ENCODE measurements at places on chromosomes 3 and 15. TPM values are rescaled to one million over a fixed set of nuclear protein-coding genes. Genes with fewer than 3 reads are reported as not detected.

KBTBD12 gene
- not detected for total RNA-seq

ATP10A gene
- 5.0 TPM for total RNA-seq

EPHB3 gene
- 23.1 TPM for total RNA-seq

PROS1 gene
- 5.8 TPM for total RNA-seq

HTR3E gene
- total RNA-seq = not detected

GRCh38 chr15:81548365-81549130, 174.5 kb upstream of the TMC3 start:
- H3K36me3 ChIP-seq = no peaks in the 10 kb centered on the region
- H3K27ac ChIP-seq = no peak overlapping the region
- peak; percentile 40 for DNase-seq
- no peak overlapping the region for H3K4me3 ChIP-seq

PLS1 gene
- total RNA-seq = 20.1 TPM

DNA sequence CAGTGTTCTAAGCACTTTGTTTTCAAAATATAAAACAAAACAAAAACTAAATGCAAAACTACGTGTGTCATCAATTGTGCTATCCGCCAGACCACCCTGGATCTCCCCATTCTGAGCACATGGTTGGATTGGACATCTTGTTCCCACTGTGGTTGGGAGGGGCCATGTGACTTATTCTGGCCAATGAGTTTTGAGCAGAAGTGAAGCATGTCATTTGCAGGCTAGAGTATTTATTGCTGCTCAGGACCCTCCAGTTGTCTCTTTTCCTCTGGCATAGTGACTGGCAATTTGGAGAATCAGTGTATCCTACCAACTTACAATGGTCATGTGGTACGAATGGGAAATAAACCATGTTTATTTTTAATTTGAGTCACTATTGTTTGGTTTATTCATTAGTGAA, 70.2 kb upstream of the ST8SIA2 start:
- no peak overlapping the region for H3K4me3 ChIP-seq
- no peak overlapping the region for H3K27ac ChIP-seq
- no peaks in the 10 kb centered on the region for H3K4me1 ChIP-seq
- H3K36me3 ChIP-seq = no peaks in the 10 kb centered on the region
- peaks cover 22% of the 10 kb centered on the region for H3K27me3 ChIP-seq

DNA sequence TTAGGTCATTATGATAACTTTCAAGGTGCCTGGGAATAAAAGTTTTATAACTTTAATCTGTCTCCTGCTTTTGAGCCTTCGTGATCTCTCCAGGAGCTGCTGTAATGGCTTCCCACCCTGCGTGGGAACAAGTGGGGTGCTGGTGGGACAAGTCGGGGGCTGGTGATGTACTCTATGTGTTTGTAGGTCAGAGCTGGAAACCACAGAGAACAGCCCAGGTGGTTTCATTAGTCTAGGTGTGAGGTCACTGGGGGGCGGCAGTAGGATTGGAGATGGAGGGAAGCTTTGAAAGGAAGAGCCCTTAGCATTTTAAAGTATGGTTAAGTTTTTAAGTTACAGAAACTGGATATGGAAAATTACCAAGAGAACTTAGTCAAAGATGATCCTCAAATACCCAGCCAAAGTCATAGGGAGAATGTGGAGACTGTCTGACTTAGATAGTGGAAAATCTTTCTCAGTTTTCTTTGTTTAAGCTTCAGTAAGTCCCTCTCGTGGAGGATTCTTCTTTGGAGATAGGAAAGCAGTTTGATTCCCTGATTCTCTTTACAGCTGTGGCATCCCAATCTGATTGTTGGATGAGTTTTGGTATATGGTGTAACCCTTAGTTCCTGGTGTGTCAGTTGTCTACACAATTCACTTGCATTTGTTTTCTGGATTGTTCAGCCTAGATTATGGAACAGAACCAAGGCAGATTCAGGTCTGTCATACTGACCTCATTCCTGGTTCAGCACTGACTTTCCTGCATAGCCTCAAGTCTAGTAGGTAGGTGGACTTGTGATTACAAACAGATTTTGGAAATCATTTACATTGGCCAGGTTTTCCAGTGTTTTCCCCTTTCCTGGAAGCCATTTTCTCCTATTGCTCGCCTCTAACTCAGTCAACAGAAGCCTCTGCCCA, 115.6 kb downstream of the FNDC3B start:
- H3K27me3 ChIP-seq = no peaks in the 10 kb centered on the region
- peak overlapping the region; percentile 92 for H3K27ac ChIP-seq
- no peaks in the 10 kb centered on the region for H3K36me3 ChIP-seq
- DNase-seq = no peak
- H3K4me3 ChIP-seq = no peak overlapping the region
- H3K4me1 ChIP-seq = peaks cover 81% of the 10 kb centered on the region

DNA sequence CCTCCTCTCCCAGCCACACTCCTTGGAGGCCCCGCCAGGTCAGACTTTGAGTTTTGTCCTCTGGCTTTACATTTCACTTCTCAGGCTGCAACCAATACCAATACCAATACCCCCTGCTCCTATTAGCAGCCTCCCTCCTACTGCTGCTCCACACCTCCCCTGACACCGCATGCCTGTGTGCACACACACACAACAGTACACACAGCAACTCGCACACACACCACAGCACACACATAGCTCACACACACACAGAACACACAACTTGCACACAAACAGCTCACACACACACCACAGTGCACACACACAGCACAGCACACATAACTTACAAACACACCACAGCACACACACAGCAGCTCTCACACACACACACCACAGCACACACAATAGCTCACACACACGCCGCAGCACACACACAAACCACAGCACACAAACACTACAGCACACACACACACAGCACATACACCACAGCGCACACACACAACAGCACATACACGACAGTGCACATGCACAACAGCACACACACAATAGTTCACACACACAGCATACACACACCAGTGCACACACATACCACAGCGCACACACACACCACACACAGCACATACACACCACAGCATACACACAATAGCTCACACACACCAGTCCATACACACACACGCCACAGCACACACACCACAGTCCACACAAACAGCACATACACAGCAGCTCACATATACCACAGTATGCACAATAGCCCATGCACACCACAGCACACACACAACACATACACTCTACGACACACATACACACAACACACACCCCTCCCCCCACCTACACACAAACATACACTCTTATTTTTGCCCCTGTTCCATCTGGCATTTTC, 204.7 kb downstream of the UACA start:
- no peaks in the 10 kb centered on the region for H3K4me1 ChIP-seq
- no peaks in the 10 kb centered on the region for H3K36me3 ChIP-seq
- no peak overlapping the region for H3K27ac ChIP-seq

MESP1 gene
- 32.9 TPM for total RNA-seq

MYL3 gene
- total RNA-seq = not detected

CSTA gene
- total RNA-seq = not detected
